ENCODE measurements at places on chromosomes 12 and 14.

GRCh38 chr12:25997201-25997963, 38.9 kb downstream of the RASSF8 start:
- DNase-seq: peak; percentile 64

DNA sequence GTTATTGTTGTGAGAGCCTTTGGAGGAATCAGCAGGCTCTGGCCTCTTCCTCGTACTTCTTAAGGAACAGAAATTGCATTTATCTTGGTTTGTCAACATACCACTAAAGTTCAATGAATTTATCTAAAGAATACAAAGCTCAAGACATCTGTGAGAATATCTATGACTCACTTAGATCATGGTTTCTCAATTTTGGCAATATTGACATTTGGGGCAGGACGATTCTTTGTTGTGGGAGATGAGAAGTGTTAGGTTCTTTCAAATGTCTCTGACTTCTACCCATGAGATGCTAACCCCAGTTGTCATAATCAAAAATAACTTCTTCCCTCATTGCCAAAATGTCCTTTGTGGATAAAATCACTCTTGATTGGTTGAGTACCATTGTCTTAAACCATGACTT, 1190.3 kb downstream of the GALC start:
- DNase-seq: no peak

- DNase-seq: no peak
Observed at GRCh38 chr14:33560718-33561431, 390.0 kb downstream of the EGLN3 start.

DNA sequence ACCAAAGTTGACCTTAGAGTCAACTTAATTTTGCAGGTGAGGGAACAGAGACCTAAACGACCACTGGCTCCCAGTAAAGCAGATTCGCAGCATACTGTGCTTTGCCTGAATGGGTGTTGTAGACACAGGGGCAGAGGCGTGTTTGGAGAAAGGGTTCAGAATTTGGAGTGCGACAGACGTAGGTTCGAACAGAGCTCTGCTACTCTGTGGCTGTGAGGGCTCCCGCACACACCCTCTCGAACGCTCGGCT, 243 bp upstream of the TOMM20L start:
- no peak for DNase-seq

- DNase-seq: no peak
Observed at GRCh38 chr14:95685978-95686922, at the start of gene TCL1B. Gene TCL1B (plus strand): TSS chr14:95686426. CDS start chr14:95686468, 42 bp downstream.

DNA sequence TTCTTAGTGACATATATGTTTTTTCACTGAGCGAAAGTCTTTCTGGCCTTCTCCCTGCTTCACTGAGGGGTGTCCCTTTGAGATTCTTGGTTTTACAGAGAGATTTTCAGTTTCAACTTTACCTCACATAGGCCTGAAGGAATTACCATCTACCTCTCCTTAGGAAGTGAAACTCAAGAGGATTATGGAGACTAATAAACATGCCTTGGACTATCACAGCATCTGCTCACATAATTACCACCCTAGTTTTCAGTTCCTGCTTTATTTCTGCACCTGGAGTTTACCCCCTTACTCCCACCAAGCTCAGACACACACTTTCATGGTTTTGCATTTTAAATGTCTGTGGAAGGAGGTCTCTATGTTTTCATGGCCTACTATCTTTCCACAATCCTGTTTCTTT, 118.3 kb upstream of the SCAF11 start:
- DNase-seq: no peak

DNA sequence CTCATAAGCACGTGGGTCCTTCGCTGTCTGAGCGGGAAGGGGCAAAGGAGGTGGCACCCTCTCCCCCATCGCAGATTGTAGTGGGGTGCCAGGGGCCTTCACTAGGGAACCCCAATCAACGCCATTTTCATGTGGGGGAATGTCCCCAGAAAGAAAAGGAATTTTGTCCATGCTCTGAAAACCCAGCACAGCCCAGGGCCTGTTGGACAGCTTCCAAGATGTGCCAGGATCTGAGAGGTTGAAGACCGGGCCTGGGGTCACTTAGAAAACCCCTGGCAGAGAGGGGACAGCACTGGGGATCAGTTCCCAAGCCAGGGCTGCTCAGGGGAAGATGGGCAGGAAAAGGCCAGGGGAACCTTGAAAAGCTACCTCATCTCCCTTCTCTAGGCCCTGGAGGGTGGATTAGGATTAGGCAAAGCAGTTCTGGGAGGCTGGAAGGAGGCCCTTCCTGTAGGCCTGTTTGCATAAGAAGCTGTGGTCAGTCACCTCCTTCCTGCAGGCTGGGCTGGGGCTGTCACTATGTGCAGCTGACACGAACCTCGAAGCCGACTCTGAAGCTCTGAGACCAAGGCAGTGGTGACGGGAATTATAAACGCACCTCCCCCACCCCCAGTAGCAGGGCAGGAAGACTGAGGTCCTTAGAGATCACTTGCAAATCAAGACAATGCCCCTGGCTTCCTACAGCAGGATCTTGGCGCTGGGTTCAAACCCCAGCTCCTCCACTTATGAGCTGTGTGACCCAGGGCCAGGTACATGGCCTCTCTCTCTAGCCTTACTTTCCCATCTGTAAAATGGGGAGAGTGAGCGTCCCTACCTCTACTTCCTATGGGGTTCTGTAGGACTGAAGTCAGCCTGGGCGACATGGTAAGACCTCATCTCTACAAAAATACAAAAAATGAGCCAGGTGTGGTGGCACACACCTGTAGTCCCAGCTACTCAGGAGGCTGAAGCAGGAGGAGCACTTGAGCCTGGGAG, 29.0 kb downstream of the TESC start:
- no peak for DNase-seq

DNA sequence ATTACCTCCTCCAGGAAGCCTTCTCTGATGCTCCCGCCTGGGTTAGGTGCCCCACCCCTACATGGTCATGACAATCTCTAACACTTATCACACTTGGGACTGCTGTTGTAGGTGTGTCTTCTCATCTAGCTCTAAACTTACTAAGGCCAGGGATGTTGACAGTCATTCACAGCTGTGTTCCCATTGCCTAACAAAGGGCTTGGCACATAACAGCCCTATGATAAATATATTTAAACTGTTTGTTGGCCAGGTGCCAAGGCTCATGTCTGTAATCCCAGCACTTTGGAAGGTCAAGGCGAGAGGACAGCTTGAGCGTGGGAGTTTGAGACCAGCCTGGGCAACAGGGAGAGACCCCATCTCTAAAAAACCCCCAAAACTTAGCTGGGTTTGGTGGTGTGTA, 98.8 kb upstream of the RGS6 start:
- DNase-seq: no peak

- DNase-seq: peak; percentile 24
Observed at GRCh38 chr14:50542941-50543418, 10.6 kb upstream of the MAP4K5 start.

- peak; percentile 75 for DNase-seq
Observed at GRCh38 chr12:53205747-53206419, 1.2 kb downstream of the ITGB7 start.

GRCh38 chr12:74624201-74624600, 86.6 kb downstream of the ATXN7L3B start:
- DNase-seq: no peak

DNA sequence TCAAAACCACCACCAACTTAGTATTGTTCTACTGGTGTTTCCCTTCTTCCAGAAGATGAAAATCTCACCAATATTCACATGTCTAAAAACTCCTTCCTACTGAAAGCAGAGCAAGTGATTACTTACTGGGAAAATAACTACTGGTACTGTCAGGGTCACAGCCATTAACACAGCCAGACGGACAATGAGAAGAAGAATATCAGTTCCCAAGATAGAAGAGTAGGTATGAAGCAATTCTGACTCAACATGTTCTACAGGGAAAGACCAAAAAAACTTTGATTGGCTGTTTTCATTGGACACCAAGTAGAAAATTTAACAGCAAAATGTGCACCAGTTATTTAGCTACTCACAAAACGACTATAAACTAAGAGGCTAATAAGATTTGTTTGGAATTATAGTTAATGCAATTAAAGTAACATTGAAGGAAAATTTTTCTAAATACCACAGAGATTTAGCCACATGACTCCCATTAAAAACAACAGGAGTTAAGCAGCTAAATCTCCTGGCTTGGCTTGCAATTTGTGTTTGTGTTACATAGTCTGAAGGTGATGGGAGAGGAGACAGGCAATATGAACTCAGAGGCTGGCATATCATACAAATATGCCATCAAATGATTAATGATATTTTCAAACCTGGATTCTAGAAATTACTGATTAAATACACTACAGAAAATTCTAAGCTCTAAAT, 9.5 kb downstream of the SLC38A2 start:
- no peak for DNase-seq

- DNase-seq: peak; percentile 26
Observed at GRCh38 chr14:104967386-104968152, 10.6 kb downstream of the AHNAK2 start.

- no peak for DNase-seq
Observed at GRCh38 chr12:103547376-103547775, 39.7 kb upstream of the STAB2 start.

DNA sequence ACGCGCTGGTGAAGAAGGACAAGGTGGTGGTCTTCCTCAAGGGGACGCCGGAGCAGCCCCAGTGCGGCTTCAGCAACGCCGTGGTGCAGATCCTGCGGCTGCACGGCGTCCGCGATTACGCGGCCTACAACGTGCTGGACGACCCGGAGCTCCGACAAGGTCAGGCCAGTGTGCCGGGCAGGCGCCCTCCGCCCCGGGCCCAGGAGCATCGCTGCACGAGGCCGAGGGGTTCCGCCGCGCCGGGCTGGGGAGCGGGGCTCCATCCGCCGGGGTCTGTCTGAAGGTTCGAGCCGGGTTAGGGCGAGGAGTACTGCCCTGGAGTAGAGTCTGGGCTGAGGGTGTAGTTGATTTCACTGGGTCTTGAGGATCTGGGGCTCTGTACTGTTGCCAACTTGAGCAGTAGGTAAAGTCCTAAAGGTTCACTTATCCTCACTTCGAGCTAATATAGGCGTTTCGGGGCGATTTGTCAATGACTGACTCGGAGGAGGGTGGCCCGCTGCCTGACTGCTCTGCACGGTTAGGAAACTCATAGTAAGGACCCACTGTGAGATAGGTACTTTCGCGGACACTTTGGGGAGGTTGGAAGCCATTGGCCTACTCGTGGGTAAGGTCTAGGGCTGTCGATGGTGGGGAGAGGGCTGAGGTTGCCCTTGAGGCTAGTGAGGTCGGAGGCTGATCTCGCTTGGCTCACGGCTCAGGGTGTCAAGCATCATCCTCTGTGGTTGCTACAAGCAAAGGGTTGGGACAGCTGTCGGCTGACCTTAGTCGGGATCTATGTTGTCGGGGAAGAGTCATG, 574 bp downstream of the GLRX5 start:
- DNase-seq: no peak

DNA sequence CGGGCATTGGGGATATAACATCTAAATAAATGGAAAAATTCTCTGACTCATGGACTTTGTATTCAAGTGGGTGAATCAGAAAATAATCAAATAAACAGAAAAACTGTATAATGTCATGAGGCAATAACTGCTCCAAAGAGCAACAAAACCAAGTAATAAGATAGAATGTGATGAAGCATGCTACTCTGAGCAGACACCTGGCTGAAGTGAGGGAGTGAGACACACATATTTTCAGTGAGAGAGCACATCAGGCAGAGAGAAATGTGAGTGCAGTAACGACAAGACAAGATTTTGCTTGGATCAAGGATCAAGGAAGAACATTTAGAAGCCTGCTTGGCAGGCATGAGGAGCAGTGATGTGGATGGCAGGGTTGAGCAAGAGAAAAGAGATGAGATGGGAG, 75.8 kb upstream of the CCDC91 start:
- DNase-seq: no peak

Measured in amniotic stem cell (primary cell).